ENCODE measurements at places on chromosomes 16 and 17.

GRCh38 chr17:66399441-66399840 lies 97.0 kb downstream of the PRKCA start:
- DNase-seq: no peak

DNA sequence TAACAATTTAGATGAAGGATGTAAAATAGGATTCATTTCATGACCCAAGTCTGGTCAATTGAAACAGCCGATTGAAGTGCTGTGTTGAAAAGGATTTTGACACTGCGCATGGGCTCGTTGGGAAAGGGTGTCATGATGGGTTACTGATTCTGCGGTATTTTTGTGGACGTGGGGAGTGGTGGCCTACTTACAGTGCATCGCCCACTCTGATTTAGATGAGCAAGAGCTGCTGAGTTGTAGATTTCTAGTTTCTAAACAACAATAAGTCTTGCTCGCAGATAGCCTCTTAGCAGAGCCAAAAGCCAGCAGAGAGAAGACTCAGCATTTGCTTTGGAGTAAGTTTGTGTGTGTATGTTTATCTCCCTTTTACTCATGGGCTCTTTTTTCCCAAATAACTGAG lies 731.0 kb downstream of the MAF start:
- no peak for DNase-seq

- no peak for DNase-seq
Observed at GRCh38 chr17:4573115-4573514, 11.2 kb upstream of the SMTNL2 start.

- no peak for DNase-seq
Observed at GRCh38 chr16:84552135-84552534, 47.7 kb upstream of the MEAK7 start.

DNA sequence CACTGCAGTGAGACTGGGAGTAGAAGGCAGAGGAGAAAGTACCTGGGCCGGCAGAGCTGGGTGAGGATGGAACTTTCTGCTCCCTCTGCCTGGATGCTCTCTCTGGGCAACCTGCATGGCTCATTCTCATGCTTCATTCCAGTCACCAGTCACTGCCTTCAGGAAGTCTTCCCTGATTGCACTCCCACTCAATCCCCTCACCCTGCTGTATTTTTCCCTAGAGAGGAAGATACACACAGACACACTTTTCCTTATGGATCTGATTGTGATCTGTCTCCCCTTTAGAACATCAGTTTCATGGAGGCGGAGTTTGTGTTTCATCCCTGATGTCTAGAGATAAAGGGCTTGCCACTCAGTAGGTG lies 44.9 kb downstream of the MEAK7 start:
- DNase-seq: no peak

DNA sequence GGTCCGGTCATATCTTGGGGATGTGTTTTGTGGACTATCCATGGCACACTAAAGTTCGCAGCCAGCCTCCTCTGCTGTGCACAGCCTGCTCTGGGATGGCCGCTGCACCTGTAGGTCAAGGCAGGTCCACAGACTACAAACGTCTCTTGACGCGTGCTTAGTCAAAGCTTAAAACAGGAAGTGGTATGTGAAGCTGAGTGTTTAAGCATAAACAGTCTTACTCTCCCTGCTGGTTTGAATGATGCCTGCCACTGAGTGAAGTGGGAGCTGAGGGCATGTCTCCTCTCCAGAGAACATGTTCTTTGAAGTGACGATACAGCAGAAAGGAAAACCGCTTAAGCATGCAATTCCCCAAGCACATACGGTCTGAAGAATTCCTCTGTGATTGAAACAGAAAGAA lies 365.6 kb downstream of the SLC39A11 start:
- no peak for DNase-seq

DNA sequence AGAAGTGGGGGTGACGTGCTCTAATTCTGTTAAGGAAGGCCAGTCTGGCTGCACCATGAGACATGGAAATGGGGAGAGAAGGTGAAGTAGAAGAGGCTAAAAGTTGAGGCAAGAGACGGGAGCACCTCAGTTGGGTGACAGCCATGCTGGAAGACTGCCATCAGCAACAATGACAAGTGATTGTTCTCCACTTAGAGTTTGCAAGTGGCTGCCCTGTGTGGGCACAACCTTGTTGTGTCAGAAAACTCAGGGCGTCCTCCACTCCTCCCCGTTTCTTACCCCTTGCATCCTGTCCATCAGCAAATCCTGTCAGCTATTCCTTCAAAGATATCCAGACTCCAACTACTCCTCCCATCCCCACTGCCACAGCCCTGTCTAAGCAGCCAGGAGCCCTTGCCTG lies 17.6 kb downstream of the CES1 start:
- DNase-seq: no peak

DNA sequence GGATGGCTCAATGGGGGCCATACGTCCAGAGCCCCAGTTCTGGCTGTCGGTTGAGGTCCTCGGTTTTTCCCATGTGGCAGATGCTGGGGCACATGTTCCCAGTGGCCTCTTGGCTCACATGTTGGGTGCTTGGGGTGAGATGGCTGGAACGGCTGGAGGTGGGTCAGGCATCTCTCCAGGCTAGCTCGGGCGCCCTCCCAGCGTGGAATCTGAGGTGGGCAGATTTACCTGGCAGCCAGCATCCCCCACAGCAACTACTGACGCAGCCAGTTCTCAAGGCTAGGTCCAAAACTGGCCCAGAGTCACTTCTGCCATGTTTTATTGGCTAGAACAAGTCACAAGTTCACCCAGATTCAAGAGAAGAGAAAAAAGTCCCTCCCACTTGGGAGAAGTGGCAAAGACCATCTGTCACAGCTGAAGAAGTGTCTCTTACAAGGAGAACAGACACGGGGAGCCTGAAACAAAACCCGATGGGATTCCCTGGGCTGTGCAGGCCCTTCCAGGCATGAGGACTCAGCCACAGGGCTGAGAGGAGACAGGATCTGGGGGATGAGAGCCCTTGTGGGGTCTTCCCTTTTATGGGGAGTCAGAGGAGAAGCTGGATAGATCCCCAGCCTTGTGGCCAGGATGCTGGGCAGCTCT lies 15.2 kb downstream of the ACE start:
- DNase-seq: no peak

GRCh38 chr16:19118938-19119431 lies 5.2 kb downstream of the ITPRIPL2 start:
- DNase-seq: no peak

- DNase-seq: no peak
Observed at GRCh38 chr17:4808378-4808767, 1.4 kb downstream of the PLD2 start.

- no peak for DNase-seq
Observed at GRCh38 chr16:21611556-21612384, 12.4 kb downstream of the METTL9 start.

DNA sequence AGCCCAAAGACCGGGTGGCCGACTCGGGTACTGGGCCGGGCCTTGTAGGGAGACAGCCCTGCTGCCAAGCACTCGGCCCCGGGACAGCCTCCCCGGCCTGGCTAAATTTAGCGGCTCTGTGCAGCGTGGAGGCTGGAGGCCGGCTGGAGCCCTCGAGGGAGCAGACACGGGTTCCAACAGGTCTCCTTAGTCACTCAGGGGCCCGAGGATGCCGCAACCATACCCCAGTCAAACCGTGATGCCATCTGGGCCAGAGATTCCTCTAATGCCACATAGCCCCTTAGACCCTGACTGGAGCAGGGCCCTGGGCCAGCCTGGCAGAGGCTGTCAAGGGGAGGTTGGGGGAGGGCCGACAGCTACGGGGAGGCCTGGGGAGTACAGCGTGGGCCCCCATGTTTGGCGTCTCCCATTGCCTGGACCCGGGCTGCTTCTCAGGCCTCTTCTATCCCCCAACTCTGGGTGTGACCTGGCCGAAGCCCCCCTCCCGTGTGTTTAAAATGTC lies 2.9 kb upstream of the P2RX1 start:
- no peak for DNase-seq

DNA sequence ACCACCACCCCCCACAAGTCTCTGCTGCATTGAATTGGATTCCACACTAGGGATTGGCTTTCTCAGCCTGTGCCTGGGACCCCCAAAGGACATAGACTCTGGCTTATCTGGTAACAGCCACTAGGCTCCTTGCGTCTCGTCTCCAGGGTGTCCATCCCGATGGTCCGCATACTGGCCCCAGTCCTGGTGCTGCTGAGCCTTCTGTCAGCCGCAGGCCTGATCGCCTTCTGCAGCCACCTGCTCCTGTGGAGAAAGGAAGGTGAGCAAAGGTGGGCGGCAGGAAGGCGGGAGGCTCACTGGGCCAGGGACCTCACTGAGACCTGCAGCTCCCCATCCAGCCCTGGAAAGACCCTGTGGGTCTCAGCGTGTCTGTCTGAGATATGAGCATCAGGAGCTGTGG lies 8.1 kb downstream of the CD300LG start:
- DNase-seq: no peak

GRCh38 chr16:12802048-12802447 lies 1.6 kb downstream of the CPPED1 start:
- no peak for DNase-seq

DNA sequence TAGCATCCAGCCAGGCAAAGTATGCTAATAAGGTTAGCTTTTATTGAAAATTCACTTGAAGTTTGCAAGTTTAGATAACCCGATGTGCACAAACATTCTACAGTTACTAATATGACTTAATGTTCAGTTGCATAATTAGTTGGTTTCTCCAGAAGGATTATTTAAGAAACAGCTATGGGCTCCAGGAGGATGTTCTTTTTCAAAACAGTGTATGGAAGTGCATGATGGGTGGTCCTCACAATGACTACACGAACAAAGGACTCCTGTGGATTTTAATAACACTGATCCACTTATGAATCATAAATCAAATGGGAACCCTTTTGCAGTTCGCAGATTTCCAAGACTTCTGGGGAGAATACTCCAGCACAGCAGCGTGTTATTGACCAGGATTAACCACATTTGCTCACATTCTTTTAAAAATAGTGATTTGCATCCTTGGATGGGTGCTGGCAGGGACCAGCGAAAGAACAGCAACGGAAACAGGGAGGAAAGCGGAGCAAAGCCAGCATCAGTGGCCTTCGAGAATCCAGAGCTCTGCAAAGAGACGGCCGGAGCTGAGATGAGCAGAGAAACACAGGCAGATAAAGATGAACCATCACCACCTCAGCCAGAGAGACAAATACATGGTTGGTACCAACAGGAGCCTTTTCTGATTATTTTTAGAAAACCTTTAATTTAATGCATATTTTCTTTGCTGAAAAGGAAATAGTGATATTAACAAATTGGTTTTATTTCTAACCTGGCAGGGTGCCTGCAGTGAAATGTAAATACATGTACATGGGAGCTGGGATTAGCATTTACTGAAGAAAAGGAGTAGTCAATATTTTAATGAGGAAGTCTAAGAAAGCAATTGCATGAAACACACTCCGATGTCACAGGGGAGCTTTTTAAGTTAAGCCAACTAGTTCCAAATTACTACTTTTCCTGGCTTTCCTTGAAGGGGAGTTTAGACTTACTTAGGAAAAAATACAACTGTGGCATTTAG lies 623.2 kb upstream of the ZFHX3 start:
- no peak for DNase-seq

- DNase-seq: no peak
Observed at GRCh38 chr17:82121660-82122629, 23.9 kb upstream of the FASN start.

- DNase-seq: no peak
Observed at GRCh38 chr16:56849690-56850680, 15.0 kb upstream of the SLC12A3 start.

GRCh38 chr16:47612711-47613110 lies 151.6 kb downstream of the PHKB start:
- DNase-seq: no peak

GRCh38 chr17:29722411-29723198 lies 99.9 kb upstream of the CORO6 start:
- DNase-seq: no peak

GRCh38 chr16:53068423-53068833 lies 13.6 kb downstream of the CHD9 start:
- DNase-seq: no peak

- peak; percentile 39 for DNase-seq
Observed at GRCh38 chr16:69188236-69188549, 1.2 kb downstream of the SNTB2 start.

DNA sequence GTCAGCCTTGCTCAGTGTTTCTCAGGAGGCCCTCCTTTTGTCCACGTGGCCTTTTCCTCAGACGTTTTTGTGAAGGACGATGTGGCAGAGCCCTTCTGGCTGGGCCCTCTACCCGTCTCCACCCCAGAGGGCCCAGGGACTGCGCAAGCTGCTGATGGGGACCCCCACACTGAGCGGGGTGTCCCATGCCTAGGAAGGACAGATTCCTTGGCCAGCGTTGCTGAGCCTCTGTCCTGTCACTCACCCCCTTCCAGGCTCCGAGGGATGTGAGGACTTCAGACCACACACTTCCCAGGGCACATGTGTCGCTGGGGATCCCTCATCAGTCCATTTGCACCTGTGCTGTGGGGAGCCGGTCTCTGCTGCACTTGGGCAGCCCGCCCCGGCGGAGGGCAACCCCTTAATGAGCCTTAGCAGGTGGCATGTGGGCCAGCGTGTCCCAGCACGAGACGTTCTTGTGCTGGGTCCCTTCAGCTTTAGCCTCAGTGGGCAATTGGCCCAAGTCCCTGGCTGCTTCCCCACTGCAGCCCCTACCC lies 48.3 kb downstream of the NT5M start:
- no peak for DNase-seq

DNA sequence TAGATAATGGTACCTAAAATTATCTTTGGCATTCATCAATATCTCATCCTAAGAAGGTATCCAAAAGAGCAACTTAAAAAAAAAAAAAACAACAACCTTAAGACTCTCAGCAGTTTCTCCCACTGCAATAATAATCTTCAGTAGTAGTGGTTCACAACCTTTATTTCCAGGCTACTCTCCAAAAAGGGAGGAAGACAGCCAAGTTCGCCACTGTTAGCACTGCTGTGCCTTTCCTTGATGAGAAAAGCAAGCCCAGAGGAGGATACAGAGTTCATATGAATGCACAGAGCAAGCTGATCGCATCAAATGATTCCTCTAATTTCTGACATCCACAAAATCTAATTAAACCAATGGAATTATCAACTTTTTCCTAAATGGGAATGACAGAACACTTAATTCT lies 199.4 kb downstream of the AATF start:
- DNase-seq: no peak

GRCh38 chr17:1045456-1045855 lies 48.5 kb downstream of the TIMM22 start:
- no peak for DNase-seq

DNA sequence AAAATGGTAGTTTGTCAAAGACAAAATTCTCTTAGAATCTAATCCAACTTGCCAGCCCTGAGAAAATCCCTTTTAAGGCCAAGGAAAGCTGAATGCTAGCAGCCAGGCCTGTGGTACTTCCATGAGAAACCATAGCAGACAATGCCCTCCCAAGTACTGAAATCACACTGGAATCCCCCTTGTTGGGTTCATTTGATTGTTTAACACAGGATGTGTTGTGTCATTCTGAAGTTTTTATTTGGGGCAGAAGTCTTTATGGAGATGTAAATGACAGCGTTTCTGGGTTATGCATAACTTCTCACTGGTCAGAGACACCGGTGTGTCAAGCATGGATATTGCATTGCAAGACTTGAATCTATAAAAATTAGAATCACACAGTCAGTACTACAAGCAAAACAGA lies 6.0 kb upstream of the ARL2BP start:
- DNase-seq: no peak

GRCh38 chr17:40952661-40953060 lies 14.1 kb downstream of the KRT39 start:
- DNase-seq: no peak

Measured in right renal cortex interstitium (tissue), 3 donors.